ENCODE measurements at places on chromosomes 3 and 15.

- no peak for DNase-seq
Observed at GRCh38 chr15:89211678-89212170, 9.7 kb downstream of the RLBP1 start.

- DNase-seq: no peak
Observed at GRCh38 chr3:69090021-69090420, 5.3 kb downstream of the ARL6IP5 start.

DNA sequence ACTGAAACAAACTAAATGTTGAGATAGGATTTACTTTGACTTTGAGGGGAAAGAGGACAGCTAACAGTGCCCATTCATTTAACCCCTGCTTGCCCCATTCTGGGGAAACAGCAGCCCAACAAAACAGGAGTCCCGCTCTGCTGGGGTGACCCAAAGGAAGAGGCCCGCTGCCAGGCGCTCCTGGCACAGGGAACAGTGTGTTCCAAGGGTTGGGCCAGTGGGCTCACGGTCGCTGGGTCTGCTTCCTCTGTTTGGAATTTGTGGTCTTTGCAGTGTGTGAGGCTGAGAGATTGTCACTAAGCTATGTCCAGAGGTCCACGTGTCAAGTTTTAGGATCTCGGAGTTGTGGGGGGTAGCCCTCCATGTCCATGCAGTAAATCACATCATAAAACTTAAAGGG lies 250.4 kb upstream of the C2CD4B start:
- DNase-seq: no peak

DNA sequence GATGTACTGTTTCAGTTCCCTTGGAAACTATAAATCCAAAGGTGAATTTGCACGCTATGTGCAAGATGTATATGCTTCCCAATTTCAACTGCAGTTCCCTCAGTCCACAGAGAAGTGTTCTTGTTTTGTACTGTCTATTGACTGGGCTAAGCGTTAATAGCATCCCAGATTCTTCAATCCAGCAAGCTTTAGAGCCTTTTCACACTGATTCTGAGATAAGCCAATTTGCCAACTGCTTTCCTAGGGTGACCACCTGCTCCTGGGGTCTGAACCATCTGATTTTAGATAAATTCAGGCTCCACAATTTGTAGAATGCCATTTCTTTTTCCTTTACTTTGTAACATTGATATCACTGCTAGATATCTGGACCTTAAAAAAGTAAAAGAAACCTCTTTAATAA lies 340.1 kb downstream of the PTPRG start:
- DNase-seq: no peak

GRCh38 chr15:27401471-27401870 lies 430.5 kb downstream of the GABRG3 start:
- DNase-seq: no peak

DNA sequence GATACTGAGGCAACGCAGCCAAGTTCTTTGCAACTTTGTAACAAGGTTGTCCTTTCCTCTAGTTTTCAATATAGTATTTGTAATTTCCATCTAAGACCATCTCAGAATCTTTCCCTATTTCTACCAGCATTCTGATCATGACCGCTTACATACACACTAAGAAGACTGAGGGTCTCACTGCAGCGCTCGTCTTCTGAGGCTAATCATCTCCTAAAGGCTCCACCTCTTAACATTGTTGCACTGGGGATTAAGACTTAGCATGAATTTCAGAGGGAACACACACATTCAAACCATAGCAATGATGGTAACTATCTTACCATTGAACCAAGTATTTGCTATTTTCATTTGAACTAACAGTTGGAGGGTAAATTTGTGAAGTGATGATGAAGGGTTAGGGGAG lies 463.3 kb upstream of the CCDC54 start:
- no peak for DNase-seq

GRCh38 chr3:123229145-123229544 lies 27.4 kb downstream of the SEC22A start:
- no peak for DNase-seq

DNA sequence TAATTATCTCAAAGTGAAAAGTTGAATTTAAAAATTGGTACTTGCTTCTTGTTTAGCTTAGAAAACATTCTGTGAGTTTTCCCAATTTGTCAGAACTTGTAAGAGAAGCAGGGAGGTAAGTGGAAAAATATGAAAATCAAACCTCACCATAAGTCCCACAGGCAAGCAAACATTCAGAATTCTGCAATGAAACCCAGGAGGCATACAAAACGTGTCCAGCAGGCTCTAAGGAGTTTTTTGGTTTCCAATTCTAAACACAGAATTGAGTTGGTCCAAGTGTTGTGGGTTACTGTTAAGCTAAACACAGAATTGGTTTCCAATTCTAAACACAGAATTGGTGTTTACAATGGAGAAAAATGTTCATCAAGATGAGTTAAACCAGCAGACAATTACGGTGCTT lies 27.1 kb upstream of the ACKR4 start:
- DNase-seq: no peak

DNA sequence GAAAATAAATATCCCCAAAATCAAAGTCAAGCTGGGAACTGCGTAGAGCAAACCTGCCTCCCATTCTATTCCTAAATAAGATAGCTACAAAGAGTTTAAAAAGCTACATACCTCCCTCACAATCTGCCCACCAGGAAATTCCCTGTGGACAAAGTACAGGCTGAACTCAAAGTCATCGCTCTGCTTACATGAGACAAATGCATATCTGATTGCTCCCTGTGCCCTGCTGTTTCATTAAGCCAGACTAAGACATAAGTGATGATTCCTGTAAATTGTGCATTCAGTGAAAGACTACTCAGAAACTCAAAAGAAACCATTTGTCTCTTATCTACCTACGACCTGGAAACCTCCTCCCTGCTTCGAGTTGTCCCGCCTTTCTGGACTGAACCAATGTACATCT lies 28.5 kb upstream of the EIF4A2 start:
- DNase-seq: no peak

DNA sequence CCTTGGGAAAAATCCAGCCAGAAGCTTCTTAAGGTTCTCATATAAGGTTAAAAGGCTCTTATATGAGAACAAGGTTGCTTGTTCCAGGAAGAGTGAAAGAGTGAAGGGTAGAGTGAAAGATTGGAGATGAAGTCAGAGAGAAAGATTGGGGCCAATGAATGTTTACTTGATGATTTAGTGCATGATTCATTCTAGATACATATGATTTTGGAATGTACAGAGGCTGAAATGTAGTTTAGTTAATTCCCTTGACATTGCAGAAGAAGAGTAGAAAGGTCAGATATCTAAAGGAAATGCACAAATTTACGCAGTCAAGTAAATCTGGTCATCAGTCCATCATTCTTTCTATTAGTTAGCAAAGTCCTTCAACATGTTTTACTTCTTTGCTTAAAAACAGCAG lies 619.8 kb upstream of the ZNF717 start:
- DNase-seq: no peak

DNA sequence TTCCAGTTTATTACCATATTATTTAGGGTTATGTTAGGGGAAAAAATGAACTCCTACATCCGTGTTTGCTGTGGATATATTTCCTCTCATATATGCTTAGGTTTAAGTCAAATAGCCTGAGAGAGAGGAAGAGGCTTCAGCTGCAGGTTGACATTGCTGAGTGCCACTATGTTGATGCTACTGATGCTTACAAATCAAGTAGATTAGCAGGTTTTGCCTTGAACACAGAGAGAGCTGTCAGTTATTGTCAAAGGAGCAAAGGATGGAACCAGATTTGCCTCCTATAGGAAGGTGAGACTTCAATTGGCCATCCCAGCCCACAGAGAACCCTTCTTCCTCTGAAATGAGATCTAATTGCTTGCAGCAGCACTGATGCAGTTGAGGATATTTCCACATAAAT lies 339.2 kb downstream of the CADM2 start:
- DNase-seq: no peak

DNA sequence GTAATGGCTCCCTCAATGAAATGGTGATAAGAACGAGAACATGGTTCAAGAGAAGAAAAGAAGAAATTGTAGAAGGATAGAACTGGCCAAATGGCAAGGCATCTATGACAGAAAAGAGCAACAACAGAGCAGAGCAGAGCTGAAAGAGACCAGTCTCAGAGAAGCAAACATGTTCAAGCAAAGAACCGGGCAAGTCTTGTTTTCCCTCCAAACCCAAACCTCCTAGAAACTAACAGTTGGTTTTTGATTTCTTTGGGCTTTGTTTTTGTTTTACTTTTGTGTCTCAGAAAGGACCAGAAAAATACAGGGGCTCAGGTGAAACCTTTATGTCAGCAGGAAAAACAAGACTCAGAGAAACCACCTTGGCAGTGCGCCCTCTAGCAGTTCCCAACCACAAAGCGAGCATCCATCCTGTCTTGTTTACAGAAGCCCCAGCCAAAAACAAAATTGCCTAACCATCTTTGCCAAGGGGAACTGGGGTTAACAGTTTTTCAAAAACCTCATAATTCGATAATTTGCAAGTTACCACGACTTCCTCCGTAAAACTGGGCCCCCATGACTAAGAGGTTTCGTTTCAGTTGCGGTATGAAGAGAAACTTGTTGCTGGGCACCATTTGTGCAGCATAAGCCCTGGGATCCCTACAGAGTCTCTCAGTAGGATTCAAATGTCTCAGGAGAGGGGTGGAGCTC lies 159.2 kb upstream of the SLC24A5 start:
- no peak for DNase-seq

GRCh38 chr3:178706411-178706810 lies 170.2 kb downstream of the KCNMB2 start:
- no peak for DNase-seq

DNA sequence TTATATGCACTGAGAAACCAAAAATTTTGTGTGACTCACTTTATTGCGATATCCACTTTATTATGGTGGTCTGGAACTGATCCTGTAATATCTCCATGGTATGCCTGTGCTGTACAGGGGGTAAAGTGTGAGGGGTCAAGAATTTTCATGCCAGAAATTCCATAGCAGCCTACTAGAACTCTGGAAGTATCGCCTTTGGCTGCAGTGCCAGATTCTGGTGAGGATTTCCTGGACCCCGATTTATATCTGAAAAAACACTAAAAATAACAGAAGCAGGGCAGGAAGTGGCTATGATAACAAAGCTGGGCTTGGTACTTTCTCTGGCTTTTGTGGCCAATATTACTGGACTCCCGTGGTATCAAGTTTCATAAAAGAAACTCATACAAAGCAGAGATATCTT lies 36.4 kb downstream of the CCDC80 start:
- no peak for DNase-seq

DNA sequence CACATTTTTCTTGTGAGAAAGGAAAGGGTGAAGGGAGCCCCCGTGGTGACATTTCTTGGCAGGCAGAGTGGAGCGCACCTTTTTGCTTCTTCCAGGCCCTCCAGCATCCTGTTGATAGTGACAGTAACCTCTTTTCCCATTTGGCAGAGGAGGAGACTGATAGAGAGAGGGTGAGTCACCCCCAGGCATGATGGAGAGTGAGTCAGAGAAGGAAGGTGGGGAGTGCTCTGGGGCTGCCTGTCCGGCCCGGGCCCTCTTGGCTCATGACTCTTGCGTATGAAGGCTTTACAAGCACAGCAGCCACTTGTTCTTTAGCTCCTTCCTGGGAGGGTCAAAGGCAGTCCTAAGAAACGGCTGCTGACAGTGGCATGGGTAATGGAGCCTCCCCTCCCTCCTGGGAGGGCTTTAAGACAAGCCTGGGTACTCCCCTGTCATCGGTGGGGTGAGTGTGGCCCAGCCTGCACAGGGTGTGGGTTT lies 16.0 kb downstream of the ANKRD63 start:
- peak; percentile 83 for DNase-seq

GRCh38 chr3:142808103-142808917 lies 80.6 kb downstream of the PCOLCE2 start:
- DNase-seq: no peak

GRCh38 chr15:63231706-63232105 lies 42.3 kb downstream of the RAB8B start:
- DNase-seq: no peak

- no peak for DNase-seq
Observed at GRCh38 chr3:26406636-26407035, 215.9 kb upstream of the LRRC3B start.

DNA sequence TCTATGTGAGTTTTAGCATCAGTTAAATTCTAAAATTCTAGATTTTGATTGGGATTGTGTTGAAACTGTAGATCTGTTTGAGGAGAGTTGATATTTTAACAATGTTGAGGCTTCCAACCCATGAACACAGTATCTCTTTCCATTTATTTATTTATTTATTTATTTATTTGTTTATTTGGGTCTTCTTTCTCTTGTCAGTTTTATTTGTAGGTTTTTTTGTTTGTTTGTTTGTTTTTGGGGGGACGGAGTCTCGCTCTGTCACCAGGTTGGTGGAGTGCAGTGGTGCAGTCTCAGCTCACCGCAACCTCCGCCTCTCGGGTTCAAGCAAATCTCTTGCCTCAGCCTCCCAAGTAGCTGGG lies 25.3 kb downstream of the MRAS start:
- no peak for DNase-seq

GRCh38 chr15:66508293-66508883 lies 3.3 kb downstream of the ZWILCH start:
- no peak for DNase-seq

DNA sequence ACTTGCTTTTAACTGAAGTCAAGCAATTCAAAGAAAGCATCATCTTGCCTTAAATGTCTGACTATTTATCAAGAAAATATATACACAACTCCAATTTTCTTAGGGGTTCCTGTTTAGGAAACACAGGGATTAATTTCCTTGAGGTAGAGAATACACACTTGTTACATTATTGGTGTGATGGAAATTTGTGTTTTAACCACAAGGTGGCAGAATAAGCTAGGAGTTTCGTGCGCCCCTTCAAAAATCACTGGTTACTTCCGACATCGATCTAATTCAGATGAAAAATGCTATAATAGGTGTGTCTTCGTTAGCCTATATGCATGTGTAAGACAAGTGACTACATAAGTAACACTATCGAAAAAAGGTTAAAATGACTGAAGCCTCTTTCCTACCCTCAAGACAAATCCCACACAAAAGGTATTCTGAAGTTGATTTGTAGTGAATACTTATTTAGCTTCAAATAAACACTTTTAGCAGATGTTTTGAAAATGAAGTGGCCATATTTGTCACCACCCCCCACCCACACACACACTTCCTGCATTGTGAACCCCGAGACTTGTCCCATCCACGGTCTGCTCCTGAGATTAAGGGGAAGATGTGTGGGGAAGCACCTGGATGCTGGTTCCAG lies 246.5 kb downstream of the ROBO1 start:
- DNase-seq: no peak

DNA sequence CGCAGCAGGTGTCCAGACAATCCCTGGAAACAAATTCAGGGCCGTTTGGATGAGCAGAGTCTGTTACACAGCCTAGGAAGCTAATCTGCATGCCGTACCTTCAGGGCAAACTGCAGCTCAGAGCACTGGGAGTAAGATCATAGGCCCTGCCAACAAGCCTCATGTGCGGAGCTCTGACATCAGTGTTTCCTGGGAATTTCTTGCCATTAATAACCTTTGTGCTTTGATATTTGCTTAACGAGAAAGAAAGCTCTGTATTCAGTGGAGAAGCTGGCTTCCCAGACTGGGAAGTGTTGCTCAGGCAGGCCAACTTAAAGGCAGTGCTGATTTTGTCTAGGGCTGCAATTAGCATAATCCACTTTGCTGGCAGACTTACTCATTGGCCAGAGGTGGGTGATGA lies 116.1 kb upstream of the KLHL25 start:
- DNase-seq: no peak

- no peak for DNase-seq
Observed at GRCh38 chr15:94670438-94671034, 439.2 kb downstream of the MCTP2 start.

- DNase-seq: no peak
Observed at GRCh38 chr15:81264072-81264857, 59.7 kb downstream of the STARD5 start.

GRCh38 chr3:149881879-149882278 lies 68.9 kb downstream of the RNF13 start:
- no peak for DNase-seq

- no peak for DNase-seq
Observed at GRCh38 chr15:68010361-68011153, 43.6 kb upstream of the PIAS1 start.

All from 8988T (cell line).